ENCODE measurements at places on chromosomes 4 and X. TPM values are rescaled to one million over a fixed set of nuclear protein-coding genes. Genes with fewer than 3 reads are reported as not detected.

GRCh38 chrX:49039598-49040375, 3.4 kb downstream of the TFE3 start:
- peak overlapping the region; percentile 95 for H3K4me3 ChIP-seq
- H3K4me1 ChIP-seq: peaks cover 13% of the 10 kb centered on the region
- H3K36me3 ChIP-seq: peaks cover 40% of the 10 kb centered on the region
- no peaks in the 10 kb centered on the region for H3K27me3 ChIP-seq
- peak overlapping the region; percentile 87 for H3K27ac ChIP-seq
- DNase-seq: peak; percentile 94

- H3K4me1 ChIP-seq: no peaks in the 10 kb centered on the region
- no peak overlapping the region for H3K4me3 ChIP-seq
- H3K36me3 ChIP-seq: no peaks in the 10 kb centered on the region
- DNase-seq: no peak
- no peaks in the 10 kb centered on the region for H3K27me3 ChIP-seq
- no peak overlapping the region for H3K27ac ChIP-seq
These were observed 5.4 kb upstream of the PRDM5 start for GRCh38 chr4:120927801-120928409.

GRCh38 chrX:19775830-19776485, 111.4 kb downstream of the SH3KBP1 start:
- DNase-seq: no peak
- H3K27ac ChIP-seq: no peak overlapping the region
- no peaks in the 10 kb centered on the region for H3K36me3 ChIP-seq
- no peaks in the 10 kb centered on the region for H3K27me3 ChIP-seq

DNA sequence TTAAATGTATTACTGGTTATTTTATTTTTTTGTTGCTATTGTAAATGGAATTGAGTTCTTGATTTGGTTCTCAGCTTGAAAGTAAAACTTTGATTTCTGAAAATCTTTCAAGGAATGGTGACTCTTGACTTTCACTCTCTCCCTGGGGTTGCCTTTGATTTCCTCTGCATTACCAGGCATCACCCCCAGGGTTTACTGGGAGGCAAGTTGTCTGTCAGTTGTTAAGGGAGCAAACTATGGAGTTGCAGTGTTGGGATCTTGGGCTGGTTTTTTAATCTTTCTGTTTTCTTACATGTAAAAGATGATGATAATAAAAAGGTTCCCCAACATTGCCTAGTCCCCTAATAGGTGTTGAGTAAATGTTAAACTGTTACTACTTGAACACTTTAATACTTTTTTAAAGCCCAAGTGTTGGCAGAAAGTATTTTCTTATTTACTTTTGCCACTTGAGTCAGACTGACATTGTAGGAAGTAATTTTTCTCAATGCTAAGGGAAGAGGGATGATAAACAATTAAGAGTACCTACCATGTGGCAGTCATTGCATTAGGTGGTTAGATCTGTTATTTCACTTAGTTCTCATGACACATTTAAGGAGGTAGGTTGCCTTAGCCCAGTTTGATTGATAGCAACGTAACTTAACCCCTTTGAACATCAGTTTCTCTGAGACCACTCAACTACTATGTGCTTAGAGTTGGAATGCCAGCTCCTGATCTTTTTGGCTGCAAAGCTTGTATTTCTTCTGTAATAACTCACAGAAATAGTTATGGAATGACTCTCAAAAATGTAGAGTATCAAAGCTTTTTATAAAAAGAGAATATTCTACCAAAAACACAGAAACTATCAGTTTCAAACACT, 67.1 kb downstream of the DCLK2 start:
- no peaks in the 10 kb centered on the region for H3K4me1 ChIP-seq
- no peak overlapping the region for H3K27ac ChIP-seq
- no peak for DNase-seq
- H3K27me3 ChIP-seq: no peaks in the 10 kb centered on the region

HSD17B13 gene
- not detected for total RNA-seq

SHOX gene
- total RNA-seq: not detected

GAGE2A gene
- not detected for total RNA-seq

All from H1 (cell line).